Astrocyte of the spinal cord (primary cell): ENCODE measurements at places on chromosomes 4 and X.

- no peak for DNase-seq
Observed at GRCh38 chr4:2882341-2882740, 38.7 kb downstream of the ADD1 start.

DNA sequence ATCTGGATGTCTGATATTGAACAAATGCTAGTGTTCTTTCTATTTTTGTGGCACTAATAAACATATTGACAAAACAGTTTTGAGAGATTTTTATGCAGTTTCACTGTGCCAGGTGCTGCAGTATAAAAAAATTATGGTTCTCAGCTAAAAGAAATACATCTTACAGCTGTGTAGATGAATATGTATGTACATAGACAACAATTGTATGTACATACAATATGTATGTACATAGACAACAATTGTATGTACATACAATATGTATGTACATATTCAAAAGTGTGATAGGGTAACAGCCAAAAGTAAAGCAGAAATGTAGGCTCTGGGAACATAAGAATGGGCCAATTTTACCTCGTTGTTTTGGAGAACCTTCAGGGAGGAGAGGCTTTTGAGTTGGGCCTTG lies 390.0 kb upstream of the RPS6KA3 start:
- no peak for DNase-seq

GRCh38 chrX:47743504-47743903 lies 84.5 kb upstream of the UXT start:
- DNase-seq, result peak; percentile 58

GRCh38 chrX:13250826-13251580 lies 68.8 kb downstream of the ATXN3L start:
- peak; percentile 85 for DNase-seq

- DNase-seq, result no peak
Observed at GRCh38 chr4:103272174-103272573, 74.0 kb upstream of the CENPE start.
